ENCODE measurements at places on chromosomes 2 and 18.

- DNase-seq: no peak
Measured at GRCh38 chr18:5066380-5066977, 130.6 kb downstream of the AKAIN1 start.

- no peak for DNase-seq
Measured at GRCh38 chr2:190169221-190170072, 106.9 kb upstream of the MSTN start.

DNA sequence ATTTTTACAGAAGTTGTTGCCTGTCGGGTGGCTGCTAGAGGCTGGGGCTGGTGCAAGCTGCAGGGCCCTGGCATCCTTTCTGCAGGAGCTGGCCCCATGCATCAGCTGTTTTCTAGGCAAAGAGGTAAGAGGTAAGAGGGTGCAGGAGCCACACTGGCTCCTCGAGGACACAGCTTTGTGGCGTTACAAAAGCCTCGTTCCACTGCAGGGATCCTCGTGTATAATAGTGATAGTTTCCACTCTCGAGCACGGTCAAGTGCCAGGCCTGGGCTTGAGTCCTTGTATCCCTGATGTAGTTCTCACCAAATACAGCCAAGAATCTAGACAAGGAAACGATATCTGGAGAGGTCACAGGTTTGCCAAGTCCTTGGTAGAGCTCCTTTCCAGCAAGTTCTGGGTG is 33.2 kb upstream of the FHOD3 start:
- DNase-seq: no peak

DNA sequence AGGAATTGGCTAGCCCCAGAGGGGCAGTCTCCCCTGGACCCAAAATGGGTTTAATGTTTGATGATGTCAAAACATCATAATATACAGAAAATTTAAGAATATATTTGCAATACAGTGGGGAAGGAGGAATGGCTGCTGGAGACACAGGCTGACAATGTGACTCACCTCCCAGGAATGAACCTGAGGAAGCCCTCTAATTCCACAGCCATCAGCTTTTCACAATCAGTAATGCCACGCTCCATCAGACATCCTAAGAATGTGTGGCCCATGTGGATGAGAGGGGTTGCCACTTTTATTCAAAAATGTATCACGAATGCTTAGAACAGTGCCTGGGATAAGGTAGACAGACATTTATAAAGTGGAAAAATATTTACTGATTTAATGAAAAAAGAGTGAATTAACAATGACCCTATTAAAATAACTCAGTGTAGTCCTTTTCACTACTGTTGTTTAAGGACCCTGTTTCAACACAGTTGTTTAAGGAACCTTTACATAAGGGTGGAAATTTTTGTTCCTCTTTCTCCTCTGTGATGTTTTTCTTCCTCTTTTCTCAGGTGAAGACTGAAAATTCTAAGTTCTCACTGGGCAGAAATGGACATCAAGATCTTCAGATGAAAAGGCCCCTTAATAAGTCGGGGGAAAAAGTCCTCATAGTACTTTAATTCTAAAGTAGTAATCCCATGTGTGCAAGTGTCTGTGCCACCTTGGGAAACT is 17.5 kb upstream of the TMEM163 start:
- DNase-seq: no peak

- no peak for DNase-seq
Measured at GRCh38 chr18:27483276-27483675, 298.2 kb upstream of the CHST9 start.

All from forelimb muscle (tissue), 1 donor.